Stimulated activated CD8-positive, alpha-beta memory T cell treated with anti-CD3 and anti-CD28 coated beads, Interleukin-2, amount 100 ng/mL, for 1 hour (primary cell): ENCODE measurements at places on chromosomes 3 and 15.

DNA sequence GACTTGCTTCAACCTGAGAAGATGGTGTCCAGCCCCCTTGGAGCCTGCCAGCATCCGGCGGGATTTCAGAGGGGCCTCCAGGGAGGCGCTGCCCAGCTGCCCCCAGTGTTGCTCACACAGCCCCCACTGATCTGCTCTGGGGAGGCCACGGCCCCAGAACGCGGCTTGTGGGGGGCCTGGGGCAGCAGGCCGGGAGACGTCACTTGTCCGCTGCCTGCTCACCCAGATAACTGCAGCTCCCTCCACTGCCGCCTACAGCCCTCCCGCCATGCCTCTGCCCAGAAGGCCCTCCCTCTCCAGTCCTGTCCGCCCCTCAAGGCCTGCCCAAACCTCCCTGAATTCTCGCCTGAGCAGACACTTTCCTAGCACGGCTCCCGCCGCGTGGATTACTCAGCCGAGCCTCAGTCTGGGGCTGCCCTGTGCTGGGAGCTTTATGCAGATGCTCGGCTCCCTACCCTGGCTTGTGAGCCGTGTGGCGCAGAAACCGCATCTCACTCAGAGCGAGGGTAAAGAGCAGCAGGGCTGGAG lies 17.2 kb upstream of the ADIPOQ start:
- DNase-seq: no peak

GRCh38 chr15:101035611-101036010 lies 116.5 kb downstream of the LRRK1 start:
- DNase-seq: no peak

DNA sequence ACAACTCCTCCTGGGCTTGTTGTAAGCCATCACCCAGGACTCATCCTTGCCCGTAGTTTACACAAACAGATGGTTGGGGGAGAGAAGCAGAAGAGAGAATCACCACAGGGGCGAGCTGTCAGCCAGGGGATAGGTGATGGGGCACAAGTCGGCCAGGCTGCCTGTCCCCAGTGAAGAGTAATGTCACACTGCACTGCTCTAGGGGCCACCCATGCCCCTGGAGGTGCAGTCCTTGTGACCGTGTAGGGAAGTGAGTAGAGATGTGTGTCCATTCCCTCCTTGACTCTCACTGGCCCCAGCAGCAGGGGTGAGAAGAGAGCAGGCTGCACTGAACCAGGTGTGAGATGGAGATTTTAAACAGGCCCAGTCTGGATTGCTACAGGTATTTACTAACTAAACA lies 17.1 kb upstream of the PRSS50 start:
- DNase-seq: no peak

DNA sequence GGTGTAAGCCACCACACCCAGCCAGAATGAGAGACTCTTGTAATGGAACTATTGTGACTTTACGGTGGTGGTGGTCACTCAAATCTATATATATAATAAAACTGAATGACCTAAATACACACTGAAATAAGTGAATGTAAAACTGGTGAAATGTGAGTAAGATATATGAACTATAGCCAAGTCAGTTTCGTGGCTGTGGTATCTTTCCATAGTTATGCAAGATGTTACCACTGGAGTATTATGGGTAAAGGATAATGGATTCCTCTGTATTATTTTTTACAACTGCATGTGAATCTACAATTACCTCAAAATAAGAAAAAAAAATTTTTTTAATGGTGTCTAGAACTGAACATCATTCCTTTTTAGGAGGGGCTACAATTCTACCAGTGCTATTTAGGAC lies 21.9 kb downstream of the PIK3CB start:
- no peak for DNase-seq

GRCh38 chr15:85415783-85416182 lies 35.4 kb downstream of the AKAP13 start:
- no peak for DNase-seq
